ENCODE measurements at places on chromosomes 6 and 20. TPM values are rescaled to one million over a fixed set of nuclear protein-coding genes. Genes with fewer than 3 reads are reported as not detected.

DNA sequence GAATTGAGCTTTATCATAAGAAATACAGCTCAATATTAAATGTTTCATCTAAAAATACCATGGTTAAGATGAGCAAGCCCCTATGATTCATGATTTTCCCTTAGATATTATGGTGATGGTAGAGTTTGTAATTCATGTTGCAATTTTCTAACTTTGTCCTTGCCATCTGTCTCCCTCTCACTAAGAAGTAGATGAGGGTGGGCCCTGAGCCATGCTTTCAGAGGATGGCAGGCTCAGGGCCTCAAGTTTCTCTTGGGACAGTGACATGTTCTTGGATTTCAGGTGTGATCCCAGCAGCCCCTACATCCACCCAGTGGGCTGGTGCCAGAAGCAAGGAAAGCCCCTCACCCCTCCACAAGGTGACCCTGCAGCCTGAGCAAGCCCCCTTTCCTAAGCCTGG, 25.6 kb downstream of the L3MBTL1 start:
- DNase-seq: no peak

DNA sequence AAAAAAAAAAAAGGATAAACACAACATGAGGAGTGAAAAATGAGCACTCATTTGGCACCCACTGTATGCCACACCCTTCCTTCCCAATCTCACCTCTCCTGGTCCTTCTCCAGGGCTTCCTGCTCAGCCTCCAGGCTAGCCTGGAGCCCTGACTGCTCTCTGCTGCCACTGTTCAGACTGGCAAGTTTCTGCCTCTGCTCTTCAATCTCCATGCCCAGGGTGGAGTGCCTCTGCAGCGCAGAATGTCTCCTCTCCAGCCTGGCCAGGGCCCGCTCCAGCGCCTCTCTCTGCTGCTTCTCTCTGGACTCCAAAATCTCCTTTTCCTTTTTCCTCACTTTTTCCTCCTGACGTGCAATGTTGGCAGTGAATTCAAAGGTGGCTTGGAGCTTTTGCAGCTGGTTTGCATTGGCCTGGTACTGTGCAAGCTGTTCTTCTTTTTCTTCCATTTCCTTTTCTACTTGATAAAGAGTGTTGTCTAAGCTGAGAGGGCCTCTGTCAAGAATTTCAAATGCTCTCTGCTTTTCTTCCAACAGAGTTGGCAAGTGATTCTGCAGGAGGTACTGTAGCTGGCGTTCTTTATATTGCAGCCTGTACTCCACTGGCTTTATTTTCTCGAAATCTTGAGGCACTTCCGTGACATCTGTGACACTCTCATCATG, 194.4 kb downstream of the KIF16B start:
- DNase-seq: no peak

- DNase-seq: no peak
Observed at GRCh38 chr6:169779896-169780295, 28.5 kb downstream of the ERMARD start.

DNA sequence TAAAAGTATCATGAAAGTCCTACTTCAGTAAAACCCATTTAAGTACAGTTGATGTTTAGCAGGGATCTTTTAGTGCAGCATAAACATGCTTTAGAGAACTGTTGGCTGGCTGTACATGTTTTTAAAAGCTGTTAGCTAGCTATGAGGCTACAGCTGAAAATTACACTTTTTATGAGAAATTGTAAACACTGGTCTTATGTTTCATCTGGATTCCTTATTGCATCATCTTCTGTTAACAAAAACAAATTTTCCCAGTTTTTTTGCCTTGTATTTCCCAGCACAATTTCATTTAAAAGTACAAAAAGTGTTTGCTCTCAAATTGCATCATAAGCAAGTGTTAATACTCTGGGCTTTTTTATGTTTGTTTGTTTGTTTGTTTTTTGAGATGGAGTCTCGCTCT, 18.3 kb upstream of the HLA-E start:
- no peak for DNase-seq

- no peak for DNase-seq
Observed at GRCh38 chr20:10523443-10523842, 88.3 kb downstream of the SLX4IP start.

DNA sequence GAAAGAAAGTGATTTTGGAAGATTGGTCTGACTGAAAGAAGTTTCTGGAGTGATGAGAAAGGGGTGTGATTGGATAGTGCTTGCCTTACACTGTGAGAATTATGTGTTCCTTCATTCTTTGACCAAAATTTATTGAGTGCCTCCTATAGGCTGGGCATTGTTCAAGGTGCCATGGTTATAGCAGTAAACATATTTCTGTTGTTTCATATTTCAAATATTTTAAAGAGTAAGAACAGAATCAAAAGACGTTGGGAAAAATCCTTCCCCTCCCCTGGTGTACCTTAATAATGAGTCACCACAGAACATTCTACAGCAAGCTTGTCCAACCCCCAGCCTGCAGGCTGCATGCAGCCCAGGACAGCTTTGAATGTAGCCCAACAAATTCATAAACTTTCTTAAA, 78.6 kb downstream of the GCLC start:
- DNase-seq: no peak

DNA sequence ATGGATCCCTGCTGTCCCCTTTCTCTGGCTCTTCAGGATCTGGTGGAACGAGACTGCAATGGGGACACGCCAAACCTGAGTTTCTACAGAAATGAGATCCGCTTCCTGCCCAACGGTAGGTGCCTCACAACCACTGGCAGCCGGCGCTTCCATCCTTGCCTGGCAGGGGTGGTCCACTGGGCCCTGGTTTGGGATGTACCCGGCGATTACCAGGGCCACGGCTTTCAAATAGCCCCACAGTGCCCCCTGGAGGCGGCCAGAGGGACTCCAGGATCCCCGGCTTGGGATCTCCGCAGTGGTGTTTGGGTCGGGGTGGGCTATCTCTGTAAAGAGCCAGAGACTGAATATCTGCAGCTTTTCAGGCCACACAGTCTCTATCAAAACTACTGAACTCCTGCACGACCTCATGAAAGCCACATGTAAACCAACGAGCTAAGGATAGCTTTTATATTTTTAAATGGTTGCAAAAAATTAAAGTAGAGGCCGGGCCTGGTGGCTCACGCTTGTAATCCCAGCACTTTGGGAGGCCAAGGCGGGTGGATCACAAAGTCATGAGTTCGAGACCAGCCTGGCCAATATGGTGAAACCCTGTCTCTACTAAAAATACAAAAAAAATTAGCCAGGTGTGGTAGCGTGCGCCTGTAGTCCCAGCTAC, 3.7 kb downstream of the OGFR start:
- DNase-seq: peak; percentile 82

- DNase-seq: peak; percentile 10
Observed at GRCh38 chr6:37381579-37381978, 27.8 kb downstream of the RNF8 start.

DNA sequence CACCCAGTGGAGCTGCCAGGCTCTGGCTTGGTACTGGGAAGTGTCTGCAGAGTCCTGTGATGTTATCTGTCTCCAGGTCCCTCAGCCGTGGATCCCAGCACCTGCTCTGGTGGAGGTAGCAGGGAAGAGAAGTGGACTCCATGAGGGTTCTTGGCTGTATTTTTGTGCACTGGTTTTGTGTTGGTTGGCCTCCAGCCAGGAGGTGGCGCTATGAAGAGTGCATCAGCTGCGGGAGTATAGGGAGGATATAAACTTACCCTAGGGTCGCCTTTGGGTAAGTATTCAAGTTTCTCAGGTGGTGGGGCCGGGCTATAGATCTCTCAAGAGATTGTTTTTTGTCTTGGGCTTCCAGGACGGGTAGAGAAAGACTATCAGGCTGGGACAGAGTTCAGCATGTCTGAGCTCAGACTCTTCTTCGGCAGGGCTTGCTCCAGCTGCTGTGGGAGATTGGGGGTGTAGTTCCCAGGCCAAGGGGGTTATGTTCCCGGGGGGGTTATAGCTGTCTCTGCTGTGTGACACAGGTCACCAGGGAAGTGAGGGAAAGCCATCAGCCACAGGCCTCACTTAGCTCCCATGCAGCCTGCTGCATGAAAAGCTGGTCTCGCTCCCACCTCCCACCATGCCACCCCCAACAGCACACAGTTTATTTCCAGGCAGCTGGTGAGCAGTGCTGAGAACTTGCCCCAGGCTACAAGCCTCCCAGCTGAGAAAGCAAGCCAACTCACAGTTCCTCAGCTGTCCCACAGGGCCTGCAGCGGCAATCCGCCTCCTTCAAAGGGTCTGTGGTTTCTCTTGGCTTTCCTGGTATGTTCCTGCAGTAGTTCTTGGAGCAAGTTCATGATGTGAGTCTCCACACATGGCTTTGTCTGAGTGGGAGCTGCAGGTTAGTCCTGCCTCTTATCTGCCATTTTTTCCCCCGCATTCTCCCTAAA, 115.7 kb downstream of the AIG1 start:
- DNase-seq: no peak

DNA sequence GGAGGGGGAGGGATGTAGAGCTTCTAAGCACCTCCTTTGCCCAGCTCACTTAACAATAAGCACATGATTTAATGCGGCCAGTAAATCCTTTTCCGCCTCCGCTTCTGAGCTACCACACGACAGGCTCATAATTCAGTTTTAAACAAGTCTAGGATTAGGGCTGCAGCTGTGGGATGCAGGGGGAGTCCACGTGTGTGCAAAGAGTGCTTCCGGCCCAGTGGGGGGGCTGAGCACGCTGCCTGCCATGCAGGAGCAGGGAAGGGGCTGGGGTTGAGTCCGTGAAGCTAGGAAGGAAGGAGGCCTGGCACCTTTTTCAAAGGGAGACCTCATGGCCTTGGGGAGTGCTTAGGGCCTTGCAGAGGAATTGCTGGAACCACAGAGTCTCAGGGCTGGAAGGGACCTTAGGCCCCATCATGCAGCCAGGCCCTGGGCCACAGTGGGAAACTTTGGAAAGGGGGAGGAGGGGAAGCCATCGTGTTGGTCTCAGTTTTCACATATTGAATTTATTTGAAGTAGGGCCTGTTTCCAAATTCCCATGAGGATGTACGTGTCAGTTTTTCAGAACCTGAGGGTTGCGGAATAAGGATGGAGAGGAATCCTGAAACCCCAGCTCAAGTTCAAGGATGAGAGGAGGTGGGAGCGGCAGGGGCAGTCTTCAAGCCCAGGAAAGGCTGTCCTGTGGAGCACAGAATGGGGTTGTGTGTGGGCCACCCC, 96.1 kb downstream of the VEGFA start:
- no peak for DNase-seq

GRCh38 chr20:40697541-40697940, 8.5 kb upstream of the MAFB start:
- no peak for DNase-seq

GRCh38 chr6:43761666-43762409, 8.2 kb upstream of the VEGFA start:
- DNase-seq: no peak

- DNase-seq: no peak
Observed at GRCh38 chr6:1388630-1389368, 577 bp upstream of the FOXF2 start.

DNA sequence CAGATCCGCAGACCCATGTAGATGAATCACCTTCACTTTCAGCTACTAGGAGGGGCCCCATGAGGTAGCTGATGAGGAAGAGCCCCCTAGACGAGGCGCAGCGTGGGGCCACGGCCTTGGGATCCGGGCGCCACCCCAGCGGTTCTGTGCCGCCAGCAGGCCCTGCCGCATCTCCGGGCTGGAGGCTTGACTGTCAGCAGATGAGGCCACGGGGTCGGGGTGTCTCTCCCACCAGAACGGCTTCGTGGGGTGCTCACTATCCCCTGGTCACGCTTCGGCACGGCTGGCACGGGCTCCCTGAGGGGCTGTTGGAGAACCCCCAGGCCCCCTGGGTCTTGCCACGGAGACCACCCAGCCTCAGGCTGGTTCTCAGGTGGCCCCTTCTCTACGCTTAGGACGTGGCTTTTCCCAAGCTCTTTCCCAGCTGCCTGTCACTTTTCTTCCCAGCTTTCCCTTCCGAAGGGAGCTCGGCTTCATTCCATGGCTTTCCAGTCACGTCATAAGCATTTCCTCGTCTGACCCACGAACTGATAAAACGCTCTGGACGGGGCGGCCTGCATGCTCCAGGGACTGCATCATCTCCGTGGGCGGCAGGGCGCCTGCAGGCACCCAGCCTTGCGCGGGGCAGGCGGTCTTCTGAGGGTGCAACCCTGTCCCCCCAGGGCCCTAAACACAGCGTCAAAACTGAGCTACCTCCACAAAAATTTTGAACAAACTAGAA, 85.9 kb downstream of the THBS2 start:
- DNase-seq: no peak

DNA sequence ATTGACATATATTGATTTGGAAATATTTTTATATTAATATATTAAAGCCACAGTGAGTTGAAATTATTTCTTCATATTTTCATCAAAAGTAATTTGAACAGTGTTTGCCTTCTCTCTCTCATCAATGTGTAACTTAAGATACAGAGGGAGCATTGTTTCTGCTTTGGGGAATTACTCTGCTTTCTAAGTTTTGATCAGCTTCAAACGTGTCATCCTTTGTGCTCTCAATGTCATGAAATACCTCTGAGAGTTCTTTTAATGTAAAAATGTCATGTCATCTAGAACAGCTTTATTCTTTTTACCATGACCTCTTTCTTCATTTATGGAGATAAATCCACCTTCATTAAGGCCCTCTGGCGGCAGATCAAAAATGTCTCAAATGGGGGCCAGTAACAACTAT, 259.4 kb upstream of the STXBP5 start:
- DNase-seq: no peak

DNA sequence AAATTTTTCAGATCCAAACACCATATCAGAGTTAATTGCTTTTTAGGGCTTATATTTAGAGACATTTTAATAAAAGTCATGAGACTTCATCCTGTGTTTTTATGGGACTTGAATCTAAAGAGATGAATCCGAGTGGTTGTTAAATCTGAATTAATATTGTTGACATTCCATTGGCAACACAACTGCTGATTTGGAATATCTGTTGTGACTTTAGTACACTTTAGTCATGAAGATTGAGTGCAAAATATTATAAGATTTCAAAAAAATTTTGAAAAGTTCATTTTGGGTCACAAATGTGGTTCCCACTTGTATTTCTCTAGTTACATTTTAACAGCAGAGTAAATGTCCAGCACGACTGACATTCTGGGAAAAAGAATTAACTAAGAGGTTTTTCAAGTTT, 442.7 kb upstream of the HSF2 start:
- DNase-seq: no peak

XKR7 gene
- 20.0 TPM for total RNA-seq

MOXD1 gene
- 4.5 TPM for total RNA-seq

GSTA1 gene
- total RNA-seq: not detected

SIRPG gene
- not detected for total RNA-seq

ATP9A gene
- total RNA-seq: 194 TPM

PACSIN1 gene
- 4.3 TPM for total RNA-seq

IL17F gene
- total RNA-seq: not detected

BAK1 gene
- 4.8 TPM for total RNA-seq

BPIFA1 gene
- not detected for total RNA-seq

RSPH9 gene
- 3.4 TPM for total RNA-seq

All from cerebellum (tissue), 4 donors.